ENCODE measurements at places on chromosomes 2 and 18.
A peak's percentile ranks its signal among the peaks of the same experiment; 100 is the strongest.

DNA sequence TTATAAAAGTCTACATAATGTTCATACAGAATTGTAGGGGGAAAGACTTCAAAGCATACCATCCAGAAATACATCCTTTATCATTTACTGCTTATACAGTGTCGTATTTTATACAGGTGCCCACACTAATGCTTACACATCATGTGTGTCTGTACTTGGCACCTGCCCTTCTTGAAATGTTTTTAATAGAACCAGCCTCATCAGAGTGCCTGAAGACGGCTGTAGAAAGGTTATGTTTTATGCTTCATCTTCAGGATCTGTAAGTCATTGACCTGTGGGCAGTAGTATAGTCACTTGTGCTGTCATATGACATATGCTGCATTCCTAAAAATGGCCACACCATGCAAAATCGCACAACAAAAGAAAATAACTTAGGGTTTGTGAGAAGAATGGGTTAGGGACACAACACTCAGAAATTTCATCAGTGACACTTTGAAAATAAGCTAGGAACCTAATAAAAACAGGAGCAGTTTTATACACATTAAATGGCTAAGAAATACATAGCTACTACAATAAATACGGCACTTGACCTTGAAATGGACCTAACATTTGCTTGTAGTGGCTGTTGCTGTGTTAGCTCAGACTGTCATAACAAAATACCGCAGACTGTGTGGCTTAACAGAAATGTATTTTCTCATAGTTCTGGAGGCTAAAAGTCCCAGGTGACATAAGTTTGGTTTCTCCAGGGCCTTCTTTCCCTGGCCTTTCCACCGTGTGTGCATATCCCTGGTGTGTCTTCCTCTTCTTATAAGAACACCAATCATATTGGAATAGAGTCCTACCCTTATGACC lies 112.6 kb downstream of the CERS6 start:
- DNase-seq, result no peak

- no peak for DNase-seq
These were observed 31.5 kb upstream of the RASGRP3 start for GRCh38 chr2:33444967-33445366.

- no peak for DNase-seq
These were observed 66.8 kb upstream of the NCK2 start for GRCh38 chr2:105677901-105678300.

- no peak for DNase-seq
These were observed 108.9 kb upstream of the NABP1 start for GRCh38 chr2:191569025-191569424.

GRCh38 chr2:237701859-237702390 lies 74.5 kb downstream of the LRRFIP1 start:
- DNase-seq, result no peak

GRCh38 chr18:73785300-73785699 lies 362.3 kb downstream of the FBXO15 start:
- no peak for DNase-seq

- DNase-seq, result no peak
These were observed 580.0 kb downstream of the RNF144A start for GRCh38 chr2:7497178-7497577.

- DNase-seq, result no peak
These were observed 165.6 kb downstream of the KLHL29 start for GRCh38 chr2:23550553-23550952.

DNA sequence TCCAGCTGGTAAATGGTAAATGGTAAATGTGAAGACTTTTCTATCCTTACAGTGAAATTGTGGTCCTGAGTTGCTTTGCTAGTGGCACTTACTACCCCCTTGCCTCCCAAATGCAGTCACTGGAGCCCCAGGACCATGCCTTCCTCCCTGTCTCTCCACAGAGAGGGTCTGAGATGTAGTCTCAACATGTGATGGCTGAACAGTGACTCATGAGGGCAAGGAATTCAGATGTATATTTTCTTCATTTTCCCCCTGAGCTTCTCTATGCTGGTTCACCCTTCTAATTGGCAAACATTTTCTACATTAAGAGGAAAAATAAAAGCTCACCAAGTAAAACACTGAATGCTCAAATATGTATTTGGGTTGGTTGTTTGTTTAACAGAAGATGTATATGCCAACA lies 232.0 kb downstream of the SH3BP4 start:
- no peak for DNase-seq

GRCh38 chr18:54900290-54900689 lies 59.0 kb downstream of the CCDC68 start:
- DNase-seq, result no peak

DNA sequence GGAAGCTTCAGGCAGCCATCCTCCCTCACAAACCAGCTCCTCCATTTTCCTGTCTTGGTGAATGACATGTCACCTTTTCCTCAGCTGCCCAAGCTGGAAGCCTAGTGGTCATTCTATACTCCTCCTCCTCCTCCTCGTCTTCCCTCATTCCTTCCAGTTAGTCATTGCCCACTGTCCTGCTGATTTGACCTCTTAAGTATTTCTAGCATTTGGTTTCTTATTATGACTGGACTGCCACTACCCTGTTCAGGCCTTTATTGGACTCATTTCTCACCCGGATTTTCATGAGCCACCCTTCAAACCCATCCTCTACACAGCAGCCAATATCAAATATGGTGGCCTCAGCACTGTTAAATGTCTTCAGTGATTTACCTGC lies 21.9 kb upstream of the MGAT5 start:
- no peak for DNase-seq

- no peak for DNase-seq
These were observed 37.8 kb downstream of the KCTD18 start for GRCh38 chr2:200471928-200472645.

DNA sequence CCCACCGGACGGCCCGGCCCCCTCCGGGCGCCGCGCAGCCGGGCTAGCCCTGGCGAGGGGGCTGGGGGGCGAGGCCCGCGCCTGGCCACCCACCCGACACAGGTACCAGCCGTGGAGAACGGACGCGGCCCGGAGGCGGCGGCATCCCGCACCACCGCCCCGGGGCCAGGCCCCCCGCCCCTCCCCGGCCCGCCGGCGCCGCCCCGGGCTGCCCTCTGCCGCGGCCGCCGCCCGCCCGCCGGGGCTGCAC lies 405 bp downstream of the SOS1 start:
- no peak for DNase-seq

- no peak for DNase-seq
These were observed 37.9 kb downstream of the SEMA4F start for GRCh38 chr2:74691929-74692328.

- DNase-seq, result no peak
These were observed 4.3 kb upstream of the INO80C start for GRCh38 chr18:35502052-35502451.

GRCh38 chr18:58348517-58348916 lies 280.4 kb downstream of the ALPK2 start:
- no peak for DNase-seq

DNA sequence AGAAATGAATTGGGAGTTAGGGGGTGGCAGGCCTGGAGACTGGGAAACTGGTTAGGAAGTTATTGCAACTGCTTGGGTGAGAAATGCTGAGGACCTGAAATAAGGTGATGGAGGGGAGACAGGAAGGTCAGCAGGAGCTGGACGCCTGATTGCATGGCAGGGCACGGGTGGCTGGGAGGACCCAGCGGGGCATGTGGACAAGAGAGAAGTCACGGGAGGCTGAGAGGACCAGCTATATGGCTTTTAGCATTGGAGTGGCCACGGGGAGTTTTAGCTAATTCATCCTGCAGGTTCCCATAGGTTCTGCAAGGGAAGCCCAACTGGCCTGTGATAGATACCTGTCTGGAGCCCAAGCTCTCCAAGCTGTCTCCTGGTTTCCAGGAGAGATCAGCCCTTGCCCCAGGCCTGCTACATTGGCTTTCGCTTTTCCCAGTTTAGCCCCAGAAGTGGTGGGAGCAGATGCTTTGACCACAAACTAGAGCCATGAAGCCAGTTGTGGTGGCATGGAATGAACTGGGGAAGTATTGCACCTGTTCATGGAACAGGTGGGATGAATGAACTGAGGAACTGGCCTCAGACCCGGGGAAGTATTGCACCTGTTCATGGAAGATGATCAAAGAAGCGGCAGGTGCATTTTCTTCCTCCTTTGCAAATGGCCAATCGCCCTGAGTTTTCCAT lies 93.6 kb upstream of the TAF1B start:
- no peak for DNase-seq

DNA sequence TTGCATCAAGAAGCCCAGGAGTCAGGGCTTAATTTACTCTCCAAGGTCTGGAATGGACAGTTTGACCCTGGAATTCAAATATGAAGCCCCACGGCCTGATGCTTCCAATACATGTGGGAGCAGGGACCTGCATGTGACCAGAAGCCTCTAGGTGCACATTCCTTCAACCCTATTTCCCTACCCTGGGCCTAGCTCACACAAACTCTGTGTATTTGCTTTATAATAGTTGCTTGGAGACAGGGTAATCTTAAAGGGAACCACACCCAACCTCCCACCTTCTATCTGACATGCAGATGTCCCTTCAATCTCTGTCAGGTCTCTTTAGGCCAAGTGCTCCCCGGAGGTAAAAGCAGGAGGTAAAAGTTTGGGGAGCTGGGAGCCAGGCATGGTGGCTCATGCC lies 55.4 kb upstream of the PPP1CB start:
- DNase-seq, result no peak

GRCh38 chr2:241064008-241064801 lies 37.9 kb downstream of the MTERF4 start:
- DNase-seq, result peak; percentile 52

DNA sequence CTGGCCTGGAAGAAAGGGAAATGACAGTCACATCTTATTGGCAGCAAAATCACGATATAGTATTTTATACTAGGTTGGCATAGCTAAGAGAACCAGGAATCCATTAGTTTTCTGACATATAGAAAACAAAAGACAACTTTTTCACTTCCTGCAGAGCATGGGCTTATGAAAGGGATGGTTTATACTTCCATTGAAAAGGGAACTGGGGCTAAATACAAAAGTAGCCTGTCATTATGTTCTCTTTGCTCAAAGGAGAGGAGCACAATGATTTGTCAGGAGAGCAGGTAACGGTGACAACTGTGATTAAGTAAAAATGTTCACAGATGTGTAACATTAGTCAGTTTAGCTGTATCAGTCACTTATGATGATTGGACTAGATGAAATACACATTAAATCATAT lies 46.4 kb downstream of the SLC25A12 start:
- DNase-seq, result no peak

GRCh38 chr2:119820275-119820674 lies 60.6 kb downstream of the PTPN4 start:
- DNase-seq, result no peak

DNA sequence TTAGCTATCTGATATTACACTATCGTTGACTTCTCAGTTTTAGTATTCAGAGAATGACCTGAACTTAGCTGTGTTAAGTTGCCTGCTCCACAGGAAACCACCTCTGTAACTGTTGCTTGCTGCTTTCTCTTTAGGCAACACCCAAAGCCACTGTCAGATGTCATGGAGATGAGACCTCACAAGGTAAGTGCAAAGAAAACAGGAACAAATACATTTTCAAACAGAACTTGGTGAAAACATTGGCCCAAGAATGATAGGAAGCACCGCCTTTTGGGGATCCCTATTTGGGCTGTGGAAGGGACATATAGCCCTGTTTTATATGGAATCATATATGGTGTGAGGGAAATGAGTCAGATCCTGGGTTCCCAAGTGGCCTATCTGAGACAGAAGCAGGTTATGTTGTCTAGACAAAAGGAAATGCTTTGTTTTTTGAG lies 143.4 kb downstream of the UBE2E3 start:
- peak; percentile 22 for DNase-seq

- DNase-seq, result no peak
These were observed 130.1 kb upstream of the EFEMP1 start for GRCh38 chr2:56053679-56054078.

GRCh38 chr2:154911729-154912128 lies 213.2 kb downstream of the KCNJ3 start:
- no peak for DNase-seq

DNA sequence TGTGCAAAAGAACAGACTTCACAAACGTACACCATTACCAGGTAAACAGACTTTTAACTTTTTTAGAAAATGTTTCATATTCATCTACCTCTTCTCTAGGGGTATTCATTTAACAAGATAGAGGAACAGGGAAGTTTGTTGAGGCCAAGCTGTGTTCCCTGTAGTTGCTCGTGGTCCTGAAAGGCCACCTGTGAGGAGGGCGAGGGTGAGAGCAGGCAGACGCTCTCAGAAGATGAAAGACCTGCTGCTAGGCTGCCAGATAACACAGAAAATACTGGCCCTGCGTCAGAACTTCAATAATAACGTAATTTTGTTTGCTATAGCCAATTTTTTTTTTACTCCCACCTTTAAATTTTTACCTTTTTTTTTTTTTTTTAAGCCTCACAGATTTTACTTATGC lies 42.0 kb downstream of the SOCS6 start:
- no peak for DNase-seq

- peak; percentile 2 for DNase-seq
These were observed 59.5 kb downstream of the PUM2 start for GRCh38 chr2:20291106-20291564.

- DNase-seq, result no peak
These were observed 87.5 kb downstream of the MSH2 start for GRCh38 chr2:47490406-47490805.

- DNase-seq, result no peak
These were observed 149.7 kb downstream of the EN1 start for GRCh38 chr2:118697781-118698180.

GRCh38 chr2:8322634-8323033 lies 359.2 kb upstream of the ID2 start:
- DNase-seq, result no peak

DNA sequence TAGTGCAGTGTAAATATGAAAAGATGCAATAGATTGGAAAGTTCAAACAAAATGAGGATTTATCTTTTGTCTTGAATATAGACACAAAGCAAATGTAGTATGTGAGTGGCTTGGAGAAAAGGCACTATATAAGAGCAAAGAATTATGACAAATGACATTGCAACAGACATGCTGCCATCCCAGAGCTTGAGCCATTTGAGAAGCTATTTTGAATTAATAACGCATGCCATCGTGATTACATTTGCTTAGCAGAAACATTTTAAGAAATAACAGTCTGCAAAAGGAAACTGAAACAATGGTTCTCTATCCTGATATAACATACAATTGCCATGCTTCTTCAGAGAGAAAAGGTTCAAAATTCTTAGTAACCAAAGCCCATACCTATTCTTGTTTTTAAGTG lies 677.1 kb downstream of the ZEB2 start:
- no peak for DNase-seq

- DNase-seq, result no peak
These were observed 82.1 kb downstream of the EIF2AK3 start for GRCh38 chr2:88545118-88545517.

DNA sequence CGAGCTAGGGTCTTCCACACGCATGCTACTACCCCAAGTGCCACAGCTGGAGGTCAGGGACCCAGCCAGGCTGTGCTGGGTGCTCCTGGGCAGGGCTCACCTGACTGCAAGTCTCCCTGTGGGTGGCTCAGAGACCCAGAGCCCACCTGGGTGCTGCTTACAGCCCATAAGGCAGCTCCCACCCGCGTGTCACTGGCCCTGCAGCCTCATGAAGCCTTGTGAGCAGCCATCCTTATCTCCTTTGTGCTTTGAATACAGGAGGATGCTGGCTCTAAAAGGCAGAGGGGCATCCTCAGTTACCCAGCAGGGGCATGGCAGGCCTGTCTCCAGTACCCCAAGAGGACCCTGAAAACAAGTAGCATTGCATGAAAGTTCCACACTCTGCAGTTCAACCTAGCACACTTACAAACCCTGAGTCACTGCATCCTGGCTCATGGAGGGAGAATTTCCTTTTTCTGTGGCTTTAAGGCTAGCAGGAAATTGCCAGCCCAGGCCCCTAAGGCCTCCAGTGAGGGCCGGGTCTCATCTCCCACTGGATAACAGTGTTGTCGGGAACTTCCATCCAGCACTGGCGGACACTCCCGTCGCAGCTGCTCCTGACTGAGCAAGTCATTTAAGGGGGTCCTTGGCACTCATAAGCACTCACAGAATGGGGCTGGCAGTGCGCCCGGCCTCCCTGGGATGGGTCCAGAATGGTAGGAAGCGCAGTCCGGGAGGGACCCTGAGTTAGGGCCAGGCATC lies 137.1 kb downstream of the RPIA start:
- no peak for DNase-seq

Data from GM19239 (cell line).